ENCODE measurements at places on chromosomes 1 and 21. TPM values are rescaled to one million over a fixed set of nuclear protein-coding genes. Genes with fewer than 3 reads are reported as not detected.

Gene HEYL
- total RNA-seq: 3.0 TPM

Gene CD1B
- total RNA-seq: not detected

Gene MX2
- not detected for total RNA-seq

Gene TOR1AIP1
- 30.9 TPM for total RNA-seq

Gene ARTN
- total RNA-seq: 0.18 TPM

Gene RNU1-1
- not detected for total RNA-seq

Gene RHBDL2
- 2.3 TPM for total RNA-seq

Gene E2F2
- total RNA-seq: 2.5 TPM

Gene HRNR
- not detected for total RNA-seq

Gene SIM2
- total RNA-seq: 5.3 TPM

Gene DTL
- total RNA-seq: 20.7 TPM

Gene SMCP
- not detected for total RNA-seq

Gene C1orf226
- 1.3 TPM for total RNA-seq

Gene MYOG
- not detected for total RNA-seq

Gene CLEC20A
- total RNA-seq: not detected

Gene TBX15
- total RNA-seq: not detected

Gene PINK1
- 26.2 TPM for total RNA-seq

Gene CLCA4
- total RNA-seq: not detected

Gene TMEM200B
- total RNA-seq: 0.18 TPM

Gene HJV
- not detected for total RNA-seq

Gene C1orf94
- total RNA-seq: not detected

Gene TMEM82
- not detected for total RNA-seq

Gene TP53BP2
- 25.3 TPM for total RNA-seq

Gene RHOU
- total RNA-seq: 6.4 TPM

Gene MRPL39
- total RNA-seq: 36.6 TPM

Gene SLAMF9
- 0.25 TPM for total RNA-seq

Gene GRHL3
- 0.92 TPM for total RNA-seq

Gene HES5
- not detected for total RNA-seq

Gene STIL
- total RNA-seq: 9.9 TPM

Gene CDA
- total RNA-seq: 32.0 TPM

Gene TTC22
- total RNA-seq: not detected

Gene PTPRC
- not detected for total RNA-seq

Gene L1TD1
- total RNA-seq: not detected

Gene LCE2A
- total RNA-seq: not detected

Gene GIPC2
- total RNA-seq: not detected

Gene FAAH
- total RNA-seq: 0.56 TPM

Gene ANGPTL3
- total RNA-seq: not detected

Gene CYP2J2
- not detected for total RNA-seq

Gene OR10K2
- total RNA-seq: not detected

Gene TNFSF18
- not detected for total RNA-seq

Gene DDX20
- 9.1 TPM for total RNA-seq

Gene TRIM67
- total RNA-seq: 0.09 TPM

Gene RCAN3
- total RNA-seq: 12.2 TPM

Gene PHACTR4
- 26.0 TPM for total RNA-seq

Gene RAB7B
- 1.6 TPM for total RNA-seq

Gene CYP4B1
- not detected for total RNA-seq

Gene S100A7
- total RNA-seq: not detected

Gene CSF3R
- not detected for total RNA-seq

Gene CASQ2
- total RNA-seq: not detected

Gene EXTL2
- total RNA-seq: 7.7 TPM

Gene EXO5
- 3.6 TPM for total RNA-seq
